ENCODE measurements at places on chromosomes 12 and 14. TPM values are rescaled to one million over a fixed set of nuclear protein-coding genes. Genes with fewer than 3 reads are reported as not detected.

The SLC35F4 gene
- not detected for total RNA-seq

The CISTR gene
- total RNA-seq, result not detected

The TGFB3 gene
- total RNA-seq, result 2.9 TPM

The SLC24A4 gene
- not detected for total RNA-seq

The MVK gene
- total RNA-seq, result 69.0 TPM

The CFAP73 gene
- total RNA-seq, result 0.61 TPM

The APPL2 gene
- total RNA-seq, result 13.3 TPM

The KLRK1 gene
- not detected for total RNA-seq

DNA sequence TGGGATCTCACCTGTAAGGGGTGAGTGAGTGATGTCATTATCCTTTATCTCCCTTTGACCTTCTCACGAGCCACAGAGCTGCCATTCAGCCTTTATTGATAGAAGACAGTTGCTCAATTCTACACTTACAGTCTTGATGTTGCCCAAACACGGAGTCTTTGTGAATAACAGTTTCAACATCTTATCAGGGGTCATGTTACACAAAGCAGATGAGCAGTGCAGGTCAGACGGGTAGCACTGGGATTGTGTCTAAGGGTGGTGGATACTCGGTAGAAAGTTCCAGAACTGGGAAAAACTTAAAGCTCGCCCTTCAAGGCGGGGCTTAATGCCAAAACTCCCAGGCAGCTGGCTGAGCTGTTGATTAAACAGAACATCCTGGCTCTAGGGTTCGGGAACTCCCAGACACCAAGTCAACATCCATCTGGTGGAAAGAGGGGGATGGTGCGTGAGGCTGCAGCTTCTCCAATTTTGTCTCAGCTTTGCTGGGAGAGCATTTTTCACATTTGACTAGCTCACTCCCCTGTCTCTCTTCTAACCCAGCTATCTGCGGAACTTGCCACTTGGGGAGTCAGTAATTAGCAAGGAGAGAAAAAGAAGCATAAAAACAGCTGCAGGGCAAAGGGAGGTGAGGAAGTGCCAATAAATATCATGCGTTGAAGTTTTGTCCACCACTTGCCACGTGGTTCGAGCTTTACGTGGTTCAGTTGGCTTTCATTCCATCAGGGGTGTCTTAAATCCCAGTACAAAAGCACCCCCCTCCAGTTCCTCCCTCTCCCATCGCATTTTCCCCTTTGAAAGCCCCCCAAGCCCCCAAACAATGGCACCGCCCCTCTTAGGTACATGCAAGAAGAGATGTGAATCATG is 31.0 kb downstream of the FOXN4 start:
- no peak for DNase-seq

GRCh38 chr12:110940933-110941332 is 20.6 kb upstream of the MYL2 start:
- DNase-seq, result no peak

DNA sequence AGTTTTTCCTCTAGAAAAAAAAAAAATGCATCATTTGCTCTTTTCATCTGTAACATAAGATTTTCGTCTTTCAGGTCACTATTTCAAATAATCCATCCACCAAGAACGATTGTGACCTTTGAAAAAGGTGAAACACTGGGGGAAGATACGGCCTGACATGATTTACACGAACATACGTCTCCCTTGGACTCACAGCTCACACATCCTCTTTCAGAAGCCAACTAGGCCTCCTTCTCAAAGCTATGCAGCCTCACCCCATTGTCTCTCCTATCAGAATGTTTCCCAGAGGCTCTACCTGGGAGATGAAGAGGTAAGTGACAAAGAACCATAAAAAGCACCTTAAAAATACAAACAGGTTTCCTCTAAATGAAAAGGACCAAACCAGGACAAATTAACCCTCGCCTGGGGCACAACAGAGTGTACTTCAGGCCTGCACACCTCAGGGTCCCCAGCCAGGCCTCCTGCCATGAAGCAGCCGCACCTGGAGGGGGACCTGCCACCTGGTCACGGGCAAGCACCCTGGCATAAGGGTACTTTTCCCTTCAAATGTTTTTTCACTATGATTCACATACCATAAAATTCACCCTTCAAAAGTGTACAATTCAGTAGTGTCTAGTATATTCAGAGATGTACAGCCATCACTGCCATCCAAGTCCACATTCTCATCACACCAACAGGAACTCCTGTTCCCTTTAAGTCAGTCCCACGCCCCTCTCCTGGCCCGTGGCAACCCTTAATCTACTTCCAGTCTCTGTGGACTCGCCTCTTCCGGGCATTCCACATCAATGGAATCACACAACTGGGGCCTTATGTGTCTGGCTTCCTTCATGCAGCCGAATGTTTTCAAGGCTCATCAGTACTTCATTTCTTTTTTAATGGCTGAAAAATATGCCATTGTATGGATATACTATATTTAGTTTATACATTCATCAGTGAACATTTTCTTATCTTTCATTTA is 5.4 kb downstream of the SLC15A4 start:
- no peak for DNase-seq

GRCh38 chr12:81359736-81360135 is 281.9 kb downstream of the ACSS3 start:
- no peak for DNase-seq

DNA sequence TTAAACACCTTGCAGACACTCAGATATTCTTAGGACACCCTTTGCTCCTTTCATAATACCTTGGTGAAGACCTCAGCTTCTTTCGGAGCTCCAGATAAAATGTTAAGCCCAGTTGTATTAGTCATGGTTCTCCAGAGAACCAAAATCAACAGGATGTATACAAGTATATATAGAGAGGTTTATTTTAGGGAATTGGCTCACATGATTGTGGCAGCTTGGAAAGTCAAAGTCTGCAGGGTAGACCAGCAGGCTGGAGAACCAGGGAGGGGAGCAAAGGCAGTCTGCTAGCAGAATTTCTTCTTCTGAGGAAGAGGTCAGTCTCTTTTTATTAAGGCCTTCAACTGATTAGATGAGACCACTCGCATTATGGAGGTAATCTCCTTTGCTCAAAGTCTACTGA is 6.9 kb upstream of the IGF1 start:
- no peak for DNase-seq

- no peak for DNase-seq
These were observed 32.7 kb downstream of the DIP2B start for GRCh38 chr12:50537538-50537919.

- DNase-seq, result no peak
These were observed 1.2 kb downstream of the ITGB7 start for GRCh38 chr12:53205747-53206419.

DNA sequence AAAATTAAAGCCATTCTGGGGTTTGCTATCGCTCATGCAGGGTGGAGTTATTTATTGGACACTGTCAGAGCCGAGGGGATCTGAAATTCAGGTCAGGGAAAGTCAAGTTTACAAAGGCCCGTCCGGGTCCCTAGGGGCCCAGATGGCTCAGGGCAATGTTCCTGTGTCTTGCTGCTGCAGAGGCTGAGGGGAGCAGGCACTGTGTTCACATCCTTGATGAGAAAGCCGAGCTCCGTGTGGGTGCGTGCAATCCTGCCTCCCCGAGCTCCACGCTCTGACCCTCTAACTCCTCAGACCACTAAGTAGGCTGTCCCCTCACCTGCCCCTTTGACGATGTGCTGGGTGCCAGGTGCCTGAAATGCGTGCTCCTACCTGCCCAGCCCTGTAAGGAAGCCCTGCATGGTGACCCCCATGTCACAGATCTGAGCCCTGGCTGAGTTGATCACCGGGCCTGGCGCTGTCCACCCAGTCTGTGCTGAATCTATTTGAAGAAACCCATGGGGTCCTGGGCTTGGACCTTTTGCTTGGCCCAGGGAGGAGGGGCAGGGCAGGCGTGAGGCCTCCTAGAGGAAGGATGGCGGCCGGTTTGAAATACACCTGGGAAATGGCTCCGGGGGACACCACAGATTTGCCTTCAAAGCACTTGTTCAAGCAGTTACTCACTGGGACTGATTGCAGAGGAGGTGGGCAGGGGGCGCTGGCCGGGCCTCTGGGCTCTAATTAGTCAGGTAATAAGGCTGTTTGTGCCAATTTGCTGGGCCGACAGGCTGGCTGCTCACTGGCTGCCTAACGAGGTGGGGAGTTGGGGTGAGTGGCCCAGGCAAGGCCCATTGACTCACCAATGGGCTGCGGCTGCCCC is 204.3 kb downstream of the KIF26A start:
- no peak for DNase-seq

DNA sequence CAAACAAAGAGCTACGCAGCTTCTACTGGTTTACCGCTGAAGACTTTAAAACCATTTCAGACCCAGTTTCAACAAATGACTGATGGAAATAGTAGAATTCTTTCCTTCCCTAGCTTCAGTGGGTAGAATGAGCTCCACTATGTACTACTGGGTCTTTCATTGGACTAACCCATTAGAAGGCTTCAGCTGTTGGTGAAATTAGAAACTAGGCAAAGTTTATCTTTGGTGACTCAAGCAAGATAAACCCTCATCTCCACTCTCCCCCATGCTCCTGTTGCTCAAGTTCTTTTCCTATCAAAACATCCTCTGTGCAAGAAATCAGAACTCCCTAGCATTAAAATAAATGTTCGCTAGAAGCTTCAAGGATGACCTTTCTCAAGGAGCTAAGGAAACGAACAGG is 159.2 kb downstream of the PAWR start:
- no peak for DNase-seq

DNA sequence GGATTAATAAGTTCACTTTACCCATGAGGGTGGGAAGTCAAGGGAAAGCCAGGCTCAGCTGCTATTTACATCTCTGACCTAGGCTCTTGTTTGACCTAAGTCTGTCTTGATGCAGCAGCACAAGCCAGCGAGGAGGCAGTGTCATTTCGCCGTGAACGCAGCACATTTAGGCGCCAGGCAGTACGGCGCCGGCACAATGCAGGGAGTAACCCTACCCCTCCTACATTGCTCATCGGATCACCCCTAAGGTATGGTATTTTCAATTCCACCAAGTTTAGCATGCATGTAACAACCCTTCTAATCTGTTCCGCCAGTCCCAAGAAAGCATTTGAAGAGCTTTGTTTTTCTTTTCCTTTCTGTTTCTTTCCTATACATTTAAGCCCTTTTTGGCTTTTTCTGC is 81.2 kb downstream of the PCNX1 start:
- DNase-seq, result no peak

GRCh38 chr12:132444957-132445883 is 44.7 kb upstream of the FBRSL1 start:
- DNase-seq, result peak; percentile 77

DNA sequence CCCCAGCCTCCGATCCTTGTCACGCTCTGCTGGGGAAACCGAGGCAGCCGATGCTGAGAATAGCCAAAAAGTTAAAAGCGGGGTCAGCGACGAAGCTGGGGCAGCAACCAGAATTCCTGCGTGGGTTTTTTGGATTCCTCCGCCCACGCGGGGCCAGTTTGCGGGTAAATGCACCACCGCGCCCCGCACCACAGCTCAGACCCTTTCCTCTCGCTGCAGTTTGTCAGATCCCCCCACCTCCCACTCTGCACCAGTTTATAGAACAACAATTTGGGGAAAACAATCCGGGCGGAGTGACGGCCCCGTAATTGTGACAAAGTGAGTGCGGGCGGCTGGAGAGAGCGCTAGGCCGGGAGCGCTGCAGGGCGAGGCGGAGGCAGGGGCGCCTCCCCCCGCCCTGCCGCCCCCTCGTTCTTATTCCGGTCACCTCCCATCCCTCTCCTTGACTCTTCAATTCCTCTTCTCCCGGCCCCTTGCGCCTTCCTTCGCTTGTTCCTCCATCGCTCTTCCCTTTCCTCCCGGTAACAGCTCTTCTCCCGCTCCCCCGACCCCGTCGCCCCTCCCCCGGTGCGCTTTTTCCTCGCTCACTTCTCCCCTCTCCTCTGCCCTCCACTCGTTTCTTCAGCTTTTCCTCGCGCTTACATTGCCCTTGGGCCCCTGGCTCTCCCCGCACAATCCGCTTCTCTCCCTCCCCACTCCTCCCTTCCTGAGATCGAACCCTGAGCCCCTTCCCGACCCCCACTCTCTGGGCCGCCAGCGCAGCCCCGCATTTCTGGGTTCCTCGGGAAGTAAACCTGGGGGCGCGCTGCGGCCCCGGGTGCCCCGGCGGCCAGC is 646 bp upstream of the DNAJC22 start:
- DNase-seq, result no peak

GRCh38 chr14:103659631-103660030 is 30.6 kb downstream of the KLC1 start:
- DNase-seq, result no peak

DNA sequence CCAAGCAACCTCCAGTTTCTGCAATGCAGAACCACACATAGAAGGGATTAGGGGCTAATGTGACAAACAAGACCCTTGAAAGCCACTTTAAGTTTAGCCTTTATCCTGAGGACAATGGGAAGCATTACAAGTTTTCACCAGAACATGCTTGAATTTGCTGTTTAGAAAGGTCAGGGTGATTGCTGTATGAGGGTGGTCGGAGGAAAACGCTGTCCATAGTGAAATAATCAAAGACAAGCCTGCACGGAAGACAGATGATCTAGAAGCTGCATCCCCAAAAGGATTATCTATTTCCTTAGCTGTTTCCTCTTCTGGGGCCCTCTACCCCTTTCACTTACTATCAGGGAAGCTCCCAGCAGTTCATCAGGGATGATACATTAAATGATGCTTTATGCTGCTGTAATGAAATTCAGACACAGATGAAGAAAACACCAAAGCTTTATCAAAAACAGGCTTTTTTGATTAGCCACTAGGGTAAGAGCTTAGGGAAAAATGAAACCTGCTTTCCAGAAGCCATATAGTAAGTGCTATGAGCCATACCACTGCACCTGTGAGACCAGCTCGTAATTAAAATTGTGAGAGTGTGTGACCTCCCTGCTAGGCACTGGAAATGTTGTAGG is 6.5 kb downstream of the HAL start:
- DNase-seq, result no peak

DNA sequence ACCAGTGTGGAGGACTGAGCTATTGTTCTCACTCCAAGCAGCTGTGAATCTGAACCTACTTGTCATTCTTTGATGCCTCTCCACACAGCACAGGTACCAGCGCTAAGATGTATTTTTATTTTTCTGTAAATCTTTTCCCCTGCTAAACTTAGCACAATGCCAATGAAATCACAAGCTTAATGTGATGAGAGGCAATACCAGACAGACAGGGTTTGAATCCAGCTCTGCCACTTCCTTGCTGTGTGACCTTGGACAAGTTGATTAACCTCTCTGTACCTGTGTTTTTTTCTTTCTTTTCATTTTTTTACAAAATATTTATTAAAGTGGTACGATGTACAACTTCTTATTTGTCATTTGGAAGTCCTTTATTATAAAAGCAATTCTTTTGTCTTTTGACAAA is 757.6 kb downstream of the MED13L start:
- DNase-seq, result no peak

- DNase-seq, result no peak
These were observed 1162.1 kb upstream of the USP15 start for GRCh38 chr12:61098031-61098580.
